ENCODE measurements at places on chromosomes 1 and 21.

DNA sequence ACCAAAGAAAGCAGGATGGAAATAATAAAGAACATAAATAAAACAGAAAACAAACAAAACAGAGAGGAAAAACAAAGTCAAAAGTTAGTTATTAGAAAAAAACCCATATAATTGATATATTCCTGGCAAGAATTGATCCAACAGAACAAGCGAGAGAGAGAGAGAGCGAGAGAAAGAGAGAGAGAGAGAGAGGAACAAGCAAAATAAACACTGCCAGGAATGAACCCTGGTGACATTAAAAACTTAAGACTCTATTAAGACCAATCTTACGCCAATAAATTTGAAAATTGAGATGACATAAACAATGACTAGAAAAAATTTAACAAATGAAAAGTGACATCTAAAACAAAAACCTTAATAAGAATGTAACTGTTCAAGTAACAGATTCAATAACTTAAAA lies 64.1 kb downstream of the COP1 start:
- no peak for DNase-seq

DNA sequence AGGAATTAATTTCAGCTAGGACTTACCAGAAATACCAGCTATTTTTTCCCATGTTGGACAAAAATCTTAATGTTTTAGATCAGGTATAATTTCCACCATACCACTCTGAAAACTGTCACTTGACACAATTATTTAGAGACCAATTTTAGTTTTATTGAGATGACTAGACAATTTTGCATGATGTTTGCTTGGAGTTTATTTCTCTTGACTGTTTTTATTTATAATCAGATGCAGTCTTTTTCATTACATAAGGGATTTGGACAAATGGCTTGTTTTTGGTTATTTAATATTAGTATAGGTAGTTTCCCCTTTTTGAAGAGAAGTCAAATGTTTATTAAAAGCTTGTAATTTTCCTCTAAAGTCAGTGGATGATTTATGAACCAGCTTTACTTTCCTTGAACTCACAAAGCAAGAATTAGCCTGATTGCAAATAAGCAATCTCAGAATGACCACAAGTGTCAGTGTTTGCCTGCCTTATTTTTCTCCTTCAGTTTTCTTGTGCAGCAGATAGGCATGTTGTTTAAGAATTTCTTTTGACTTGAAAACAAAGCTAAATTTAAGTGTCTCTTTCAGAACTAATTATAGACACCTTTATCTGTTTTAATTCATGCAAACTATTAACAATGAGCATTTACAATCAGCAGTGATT lies 3.8 kb upstream of the B3GALT2 start:
- DNase-seq, result peak; percentile 14

DNA sequence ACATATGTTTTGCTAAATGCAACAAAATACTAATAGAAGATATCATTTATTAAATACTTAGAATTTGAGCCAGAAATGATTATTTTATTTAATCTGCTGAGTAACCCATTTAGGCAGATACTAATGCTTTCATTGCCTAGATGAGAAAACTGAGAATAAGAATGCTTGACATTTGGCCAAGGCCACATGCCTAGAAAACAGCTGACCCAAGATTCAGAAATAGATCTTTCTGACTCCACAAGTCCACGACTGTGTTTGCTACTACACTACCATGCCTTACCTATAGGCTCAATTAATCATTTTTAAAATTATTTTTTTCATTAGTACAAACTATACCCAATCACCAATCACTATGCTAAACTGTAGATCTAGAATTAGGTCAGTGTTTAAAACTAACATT lies 129.7 kb downstream of the ATP1B1 start:
- no peak for DNase-seq

DNA sequence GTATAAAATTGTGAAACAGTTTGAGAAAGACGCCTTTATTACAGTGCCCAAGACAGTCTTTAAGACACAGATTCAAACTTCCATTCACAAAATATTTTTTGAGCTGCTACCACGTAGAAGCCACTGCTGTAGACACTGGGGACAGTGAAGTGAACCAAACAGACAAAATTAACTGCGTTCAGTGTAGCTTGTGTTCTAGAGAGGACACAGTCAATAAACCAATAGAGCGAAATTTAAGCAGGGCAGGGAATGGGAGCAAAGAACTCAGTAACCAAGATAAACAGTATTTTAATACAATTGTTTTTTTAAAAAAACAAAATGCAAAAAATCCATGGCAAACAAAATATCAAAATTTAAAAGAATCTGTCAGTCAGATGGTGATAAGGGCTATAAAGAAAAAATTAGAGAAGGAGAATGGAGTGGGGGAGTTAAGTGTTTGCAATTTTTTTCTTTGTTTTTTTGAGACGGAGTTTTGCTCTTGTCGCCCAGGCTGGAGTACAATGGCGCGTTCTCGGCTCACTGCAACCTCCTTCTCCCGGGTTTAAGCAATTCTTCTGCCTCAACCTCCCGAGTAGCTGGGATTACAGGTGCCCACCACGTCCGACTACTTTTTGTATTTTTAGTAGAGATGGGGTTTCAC lies 719 bp upstream of the PARS2 start:
- DNase-seq, result no peak

- DNase-seq, result no peak
Measured at GRCh38 chr1:3276341-3276800, 178.1 kb upstream of the ARHGEF16 start.

GRCh38 chr1:222769181-222769580 lies 32.2 kb downstream of the FAM177B start:
- DNase-seq, result no peak

DNA sequence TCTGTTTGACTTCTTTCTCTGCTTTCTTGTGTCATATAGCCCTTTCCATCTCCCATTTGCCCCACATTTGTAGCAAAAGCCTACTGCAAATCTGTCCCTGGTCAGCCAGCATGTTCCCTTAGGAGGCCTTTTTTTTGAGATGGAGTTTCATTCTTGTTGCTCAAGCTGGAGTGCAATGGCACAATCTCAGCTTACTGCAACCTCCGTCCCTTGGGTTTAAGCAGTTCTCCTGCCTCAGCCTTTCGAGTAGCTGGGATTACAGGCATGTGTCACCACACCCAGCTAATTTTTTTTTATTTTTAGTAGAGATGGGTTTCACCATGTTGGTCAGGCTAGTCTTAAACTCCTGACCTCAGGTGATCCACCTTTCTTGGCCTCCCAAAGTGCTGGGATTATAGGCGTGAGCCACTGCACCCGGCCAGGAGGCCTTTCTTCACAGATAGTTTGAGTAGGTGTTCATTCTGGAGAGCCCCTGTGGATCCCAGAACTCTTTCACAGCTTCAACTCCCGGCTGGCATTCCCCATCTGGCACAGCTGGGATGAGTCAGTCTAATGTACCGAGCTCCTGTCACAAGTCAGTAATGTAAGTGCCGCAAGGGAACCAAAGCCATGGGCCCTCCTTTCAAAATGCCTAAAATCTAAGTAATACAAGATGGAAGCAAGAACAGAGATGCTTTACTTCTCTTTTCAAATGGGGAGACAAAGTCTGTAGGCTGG lies 9.4 kb upstream of the NHLH1 start:
- DNase-seq, result no peak
